HFFc6 (cell line): ENCODE measurements at places on chromosomes 4 and X. TPM values are rescaled to one million over a fixed set of nuclear protein-coding genes. Genes with fewer than 3 reads are reported as not detected.

- DNase-seq: no peak
- H3K4me3 ChIP-seq: peak overlapping the region; percentile 95
- peaks cover 2% of the 10 kb centered on the region; the same call in 1 of the 2 replicates for H3K27me3 ChIP-seq
- H3K27ac ChIP-seq: peak overlapping the region; percentile 98
Observed at GRCh38 chr4:94208266-94208665, 601 bp downstream of the SMARCAD1 start.

DNA sequence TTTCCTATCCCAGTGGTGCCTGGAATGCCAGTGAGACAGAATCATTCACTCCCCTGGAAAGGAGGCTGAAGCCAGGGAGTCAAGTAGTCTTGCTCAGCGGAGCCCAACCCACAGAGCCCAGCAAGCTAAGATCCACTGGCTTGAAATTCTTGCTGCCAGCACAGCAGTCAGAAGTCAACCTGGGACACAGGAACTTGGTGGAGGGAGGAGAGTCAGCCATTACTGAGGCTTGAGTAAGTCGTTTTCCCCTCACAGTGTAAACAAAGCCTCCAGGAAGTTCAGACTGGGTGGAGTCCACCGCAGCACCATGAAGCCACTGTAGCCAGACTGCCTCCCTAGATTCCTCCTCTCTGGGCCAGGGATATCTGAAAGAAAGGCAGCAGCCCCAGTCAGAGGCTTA, 283.2 kb upstream of the CPEB2 start:
- no peaks in the 10 kb centered on the region for H3K4me1 ChIP-seq
- H3K27ac ChIP-seq: no peak overlapping the region
- H3K36me3 ChIP-seq: no peaks in the 10 kb centered on the region

DNA sequence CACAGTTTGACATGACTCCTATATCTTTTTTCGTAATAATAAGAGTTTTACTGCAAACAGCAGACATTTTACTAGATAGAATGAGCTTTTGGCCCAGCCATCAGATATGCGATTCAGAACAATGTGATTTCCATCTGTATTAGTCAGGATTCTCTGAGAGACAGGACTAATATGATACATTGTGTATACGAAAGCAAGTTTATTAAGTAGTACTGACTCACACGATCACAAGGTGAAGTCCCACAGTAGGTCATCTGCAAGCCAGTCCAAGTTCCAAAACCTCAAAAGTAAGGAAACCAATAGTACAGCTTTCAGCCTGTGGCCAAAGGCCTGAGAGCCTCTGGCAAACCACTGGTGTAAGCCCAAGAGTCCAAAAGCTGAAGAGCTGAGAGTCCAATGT, 24.1 kb downstream of the CXCL8 start:
- peaks cover 7% of the 10 kb centered on the region; the same call in 1 of the 2 replicates for H3K4me1 ChIP-seq
- no peak for DNase-seq
- H3K36me3 ChIP-seq: no peaks in the 10 kb centered on the region
- H3K27me3 ChIP-seq: peaks cover 13% of the 10 kb centered on the region
- no peak overlapping the region for H3K4me3 ChIP-seq
- H3K27ac ChIP-seq: no peak overlapping the region

DNA sequence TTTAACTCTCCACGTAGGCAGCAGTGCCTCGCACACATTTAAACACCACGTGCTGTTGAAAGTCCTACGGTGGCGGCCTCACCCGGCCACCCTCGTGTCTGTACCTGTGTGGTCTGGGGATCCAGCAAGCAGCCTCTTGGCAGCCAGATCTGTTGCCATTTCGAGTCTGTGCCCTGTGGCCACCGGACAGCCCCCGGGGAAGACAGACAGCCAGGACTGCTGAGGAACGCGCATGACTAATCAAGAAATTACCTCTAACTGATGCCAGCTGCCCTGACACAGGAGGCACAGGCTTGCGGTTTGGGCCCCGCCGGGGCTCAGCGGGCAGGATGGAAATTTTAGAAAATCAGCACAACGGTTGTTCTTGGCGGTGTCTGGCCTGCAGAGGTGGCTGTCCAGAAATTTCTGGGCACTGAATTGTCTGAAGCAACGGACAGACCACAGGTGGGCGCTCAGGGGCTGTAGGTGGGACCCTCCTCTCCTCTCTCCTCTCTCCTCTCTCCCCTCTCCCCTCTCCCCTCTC, 15.6 kb upstream of the ASMTL start:
- DNase-seq: peak; percentile 59
- H3K4me3 ChIP-seq: no peak overlapping the region
- peaks cover 12% of the 10 kb centered on the region for H3K4me1 ChIP-seq
- H3K36me3 ChIP-seq: no peaks in the 10 kb centered on the region
- H3K27me3 ChIP-seq: peaks cover 27% of the 10 kb centered on the region

GRCh38 chr4:90958256-90958895, 831.2 kb downstream of the CCSER1 start:
- no peak overlapping the region for H3K4me3 ChIP-seq
- DNase-seq: no peak
- H3K36me3 ChIP-seq: no peaks in the 10 kb centered on the region
- H3K27me3 ChIP-seq: no peaks in the 10 kb centered on the region

- no peak overlapping the region for H3K4me3 ChIP-seq
- peaks cover 46% of the 10 kb centered on the region for H3K4me1 ChIP-seq
- peaks cover 2% of the 10 kb centered on the region; the same call in 1 of the 2 replicates for H3K36me3 ChIP-seq
- H3K27ac ChIP-seq: no peak overlapping the region
- no peak for DNase-seq
Observed at GRCh38 chr4:41420541-41420940, 117.4 kb upstream of the LIMCH1 start.

GRCh38 chr4:138308356-138308755, 66.2 kb upstream of the SLC7A11 start:
- peak; percentile 84 for DNase-seq
- peaks cover 5% of the 10 kb centered on the region; the same call in 1 of the 2 replicates for H3K36me3 ChIP-seq
- H3K27me3 ChIP-seq: 0 out of 2 replicates have a peak, but pooled peaks cover 2% of the 10 kb centered on the region
- H3K4me3 ChIP-seq: peak overlapping the region; percentile 46

Gene SLC6A14
- total RNA-seq: not detected in 3 replicates

DNA sequence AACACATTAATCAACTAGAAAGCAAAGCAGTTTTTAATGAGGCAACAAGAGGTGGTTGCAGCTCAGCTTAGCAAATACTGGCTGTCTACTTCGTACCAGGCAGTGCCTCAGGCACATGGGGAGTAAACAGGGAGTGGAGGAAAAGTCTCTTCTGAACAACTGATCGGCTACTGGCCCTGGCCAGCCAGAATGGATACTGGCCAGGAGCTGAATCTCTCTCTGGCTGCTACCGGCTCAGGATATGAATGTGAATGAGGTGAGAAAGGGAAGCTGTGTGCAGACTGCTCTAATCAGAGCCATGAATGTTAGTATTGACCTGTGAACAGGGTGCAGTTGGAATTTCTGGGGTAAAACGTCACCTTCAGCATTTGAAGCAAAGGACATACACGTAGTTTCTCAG, 77.3 kb downstream of the STK32B start:
- no peak overlapping the region for H3K4me3 ChIP-seq
- H3K27me3 ChIP-seq: peaks cover 7% of the 10 kb centered on the region; the same call in 1 of the 2 replicates
- H3K36me3 ChIP-seq: no peaks in the 10 kb centered on the region
- no peak overlapping the region for H3K27ac ChIP-seq
- H3K4me1 ChIP-seq: no peaks in the 10 kb centered on the region
- no peak for DNase-seq

- H3K27ac ChIP-seq: peak overlapping the region; percentile 36
- DNase-seq: no peak
- H3K4me1 ChIP-seq: peaks cover 19% of the 10 kb centered on the region
- H3K27me3 ChIP-seq: no peaks in the 10 kb centered on the region
- peaks cover 7% of the 10 kb centered on the region for H3K36me3 ChIP-seq
Observed at GRCh38 chrX:45077748-45078424, 122.8 kb downstream of the DIPK2B start.

GRCh38 chr4:109355835-109356234, 53.4 kb upstream of the COL25A1 start:
- no peak for DNase-seq
- H3K4me1 ChIP-seq: no peaks in the 10 kb centered on the region
- H3K27ac ChIP-seq: no peak overlapping the region
- H3K36me3 ChIP-seq: no peaks in the 10 kb centered on the region
- peaks cover 6% of the 10 kb centered on the region for H3K27me3 ChIP-seq
- H3K4me3 ChIP-seq: no peak overlapping the region

GRCh38 chrX:153657161-153657560, 10.2 kb downstream of the DUSP9 start:
- H3K4me1 ChIP-seq: no peaks in the 10 kb centered on the region
- H3K36me3 ChIP-seq: no peaks in the 10 kb centered on the region
- H3K27ac ChIP-seq: no peak overlapping the region
- H3K4me3 ChIP-seq: no peak overlapping the region
- DNase-seq: no peak

GRCh38 chr4:4260185-4260751, 12.2 kb upstream of the TMEM128 start:
- no peak overlapping the region for H3K27ac ChIP-seq
- no peaks in the 10 kb centered on the region for H3K36me3 ChIP-seq
- peak; percentile 82 for DNase-seq

- H3K4me3 ChIP-seq: no peak overlapping the region
- no peak for DNase-seq
- H3K27ac ChIP-seq: no peak overlapping the region
- H3K27me3 ChIP-seq: no peaks in the 10 kb centered on the region
- H3K4me1 ChIP-seq: peaks cover 26% of the 10 kb centered on the region
Observed at GRCh38 chr4:118843237-118843636, 7.3 kb upstream of the SEC24D start.

Gene TMEM35A
- 2.3 to 3.7 TPM (median 2.7 TPM) in 3 replicates for total RNA-seq

DNA sequence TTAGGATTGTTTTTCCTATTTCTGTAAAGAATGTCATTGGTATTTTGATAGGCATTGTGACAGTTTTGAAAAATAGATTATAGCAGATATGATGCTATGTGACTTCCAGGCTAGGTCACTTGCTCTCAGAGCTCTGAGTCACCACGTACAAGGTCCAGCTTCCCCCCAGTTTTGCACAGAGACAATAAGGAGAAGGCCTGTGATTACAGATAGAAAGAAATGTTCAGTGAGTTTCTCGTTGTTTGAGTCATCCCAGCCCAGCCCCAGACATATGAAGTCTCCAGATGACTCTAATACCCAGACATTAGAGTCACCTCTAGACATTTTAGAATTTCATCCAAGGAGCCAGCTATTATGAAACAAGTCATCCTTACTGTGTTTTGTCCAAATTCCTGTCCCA, 57.2 kb downstream of the MFAP3L start:
- peaks cover 50% of the 10 kb centered on the region for H3K4me1 ChIP-seq
- H3K36me3 ChIP-seq: peaks cover 2% of the 10 kb centered on the region; the same call in 1 of the 2 replicates
- peak overlapping the region; percentile 53 for H3K27ac ChIP-seq

- no peaks in the 10 kb centered on the region for H3K36me3 ChIP-seq
- no peaks in the 10 kb centered on the region for H3K4me1 ChIP-seq
- H3K27ac ChIP-seq: no peak overlapping the region
- H3K4me3 ChIP-seq: no peak overlapping the region
- no peak for DNase-seq
- no peaks in the 10 kb centered on the region; the same call in 1 of the 2 replicates for H3K27me3 ChIP-seq
Observed at GRCh38 chrX:34299451-34299967, 167.4 kb upstream of the FAM47A start.

Gene RAB41
- total RNA-seq: not detected in 3 replicates

Gene RHOXF2B
- total RNA-seq: not detected in 3 replicates

Gene IL13RA2
- 5.8 and 6.6 TPM in 2 replicates for total RNA-seq

- H3K36me3 ChIP-seq: no peaks in the 10 kb centered on the region
- H3K4me1 ChIP-seq: no peaks in the 10 kb centered on the region; the same call in 1 of the 2 replicates
- H3K4me3 ChIP-seq: no peak overlapping the region
- H3K27ac ChIP-seq: no peak overlapping the region
- H3K27me3 ChIP-seq: no peaks in the 10 kb centered on the region; the same call in 1 of the 2 replicates
- DNase-seq: no peak
Observed at GRCh38 chrX:132015875-132016274, 7.2 kb upstream of the STK26 start.

Gene HTN1
- total RNA-seq: not detected in 3 replicates

DNA sequence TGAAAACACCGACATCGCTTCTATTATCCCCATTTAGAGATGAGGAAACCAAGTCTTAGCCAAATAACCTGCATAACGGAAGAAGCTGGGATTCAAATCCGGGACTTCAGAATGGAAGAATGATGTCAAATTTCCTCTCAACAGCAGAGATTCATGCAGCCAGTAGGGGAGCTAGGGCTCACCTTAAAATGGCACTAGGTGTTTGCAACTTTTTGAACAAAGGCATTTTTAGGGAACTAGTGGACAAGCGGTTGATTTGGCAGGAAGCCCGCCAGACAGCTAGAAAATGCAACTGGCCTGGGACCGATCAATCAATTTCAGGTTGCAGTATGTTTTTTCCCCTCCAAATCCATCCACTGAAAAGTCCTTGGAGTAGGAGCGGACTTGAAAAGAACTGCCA, 224.2 kb downstream of the PTTG2 start:
- no peak overlapping the region for H3K27ac ChIP-seq
- no peaks in the 10 kb centered on the region for H3K36me3 ChIP-seq

GRCh38 chr4:171843456-171843855, 30.3 kb downstream of the GALNTL6 start:
- peaks cover 3% of the 10 kb centered on the region; the same call in 1 of the 2 replicates for H3K27me3 ChIP-seq
- no peaks in the 10 kb centered on the region for H3K36me3 ChIP-seq
- no peak overlapping the region for H3K27ac ChIP-seq
- no peak for DNase-seq

DNA sequence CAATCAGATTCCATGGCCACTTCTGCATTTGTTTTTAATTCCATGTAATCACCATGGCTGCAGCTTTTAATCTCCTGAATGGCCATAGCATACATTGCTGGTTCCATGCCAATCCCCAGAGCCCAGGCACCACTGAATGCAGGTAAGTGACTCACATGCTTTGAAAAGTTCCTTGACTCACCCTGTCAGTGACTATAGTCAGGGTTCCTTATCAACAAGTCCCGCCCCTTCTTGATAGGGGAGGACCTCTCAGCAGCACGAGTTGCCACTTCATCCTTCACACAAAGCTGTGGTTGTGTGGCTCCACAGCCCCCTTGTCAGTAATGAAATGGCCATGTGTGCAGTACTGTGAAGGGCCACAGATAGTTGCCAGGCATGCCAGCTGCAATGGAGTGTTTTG, 516.6 kb downstream of the PPARGC1A start:
- no peak for DNase-seq
- no peak overlapping the region for H3K27ac ChIP-seq
- no peaks in the 10 kb centered on the region for H3K27me3 ChIP-seq
- no peaks in the 10 kb centered on the region for H3K36me3 ChIP-seq
- H3K4me1 ChIP-seq: no peaks in the 10 kb centered on the region

DNA sequence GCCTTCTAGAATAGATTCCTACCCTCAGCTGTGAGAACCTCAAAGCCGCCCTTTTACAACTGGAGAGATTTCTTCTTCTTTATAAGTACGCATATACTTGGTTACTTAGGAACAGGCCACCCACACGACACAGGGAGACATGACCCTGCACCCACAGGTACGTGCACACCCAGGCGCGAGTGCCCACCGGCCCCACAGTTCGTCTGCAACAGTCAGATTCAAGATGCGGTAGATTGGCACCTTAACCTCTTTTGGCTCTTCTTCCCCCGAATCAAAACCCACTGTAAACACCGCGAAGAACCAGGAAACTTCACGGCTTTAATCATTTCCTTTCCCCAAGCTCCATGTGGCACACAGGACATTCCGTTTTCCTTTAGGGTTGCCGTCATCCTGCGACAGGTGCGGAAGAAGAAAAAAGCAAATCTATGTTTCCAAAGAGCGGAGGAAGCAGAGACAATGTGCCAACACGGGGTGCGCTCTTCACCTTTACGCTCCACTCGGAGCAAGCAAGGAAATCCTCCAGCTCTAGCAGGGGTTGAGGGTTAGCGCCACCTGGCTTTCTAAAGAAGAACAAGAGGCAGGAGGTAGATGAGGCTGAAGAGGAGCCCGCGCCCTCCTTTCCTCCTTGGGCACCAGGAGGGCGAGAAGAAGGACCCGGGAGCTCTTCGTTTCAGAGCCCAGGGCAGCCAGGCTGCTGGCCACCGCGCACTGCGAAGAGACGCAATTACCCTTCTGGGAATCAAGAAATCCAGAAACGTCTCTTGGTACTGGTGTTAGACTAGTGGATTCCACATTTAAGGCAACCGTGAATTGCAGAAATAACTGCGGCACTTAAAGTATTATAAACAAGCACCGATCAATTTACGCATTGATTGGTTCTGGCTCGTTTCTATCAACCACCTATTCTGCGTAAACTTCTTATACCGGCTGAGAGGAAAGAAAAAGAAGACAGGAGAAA, 35.7 kb downstream of the HAND2 start:
- no peaks in the 10 kb centered on the region for H3K36me3 ChIP-seq
- no peak overlapping the region for H3K27ac ChIP-seq
- H3K4me1 ChIP-seq: peaks cover 34% of the 10 kb centered on the region
